ENCODE measurements at places on chromosomes 5 and 9.

GRCh38 chr9:95611354-95611753 lies 94.6 kb upstream of the PTCH1 start:
- DNase-seq: no peak

DNA sequence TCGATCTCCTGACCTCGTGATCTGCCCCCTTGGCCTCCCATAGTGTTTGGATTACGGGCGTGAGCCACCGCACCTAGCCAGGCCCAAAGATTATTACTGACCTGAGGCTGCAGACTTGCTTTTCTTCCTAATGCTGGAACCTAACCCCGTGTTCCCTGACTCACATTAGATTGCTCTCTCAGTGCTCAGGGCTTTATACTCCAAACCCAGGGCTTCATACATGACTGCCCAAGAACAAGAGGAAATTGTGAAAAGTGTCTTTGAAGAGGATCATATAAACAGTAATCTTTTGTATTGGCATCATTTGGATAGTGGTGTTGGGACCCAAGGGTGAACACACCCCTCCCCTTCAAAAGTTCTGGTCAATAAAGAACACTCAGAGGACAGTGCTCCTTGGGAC lies 233.3 kb upstream of the TAS2R1 start:
- DNase-seq: no peak

- no peak for DNase-seq
Observed at GRCh38 chr5:39203275-39203922, 16.0 kb downstream of the FYB1 start.

- no peak for DNase-seq
Observed at GRCh38 chr5:181105391-181106025, 25.5 kb downstream of the OR2V1 start.

- no peak for DNase-seq
Observed at GRCh38 chr5:37539459-37539858, 160.3 kb downstream of the WDR70 start.

- DNase-seq: no peak
Observed at GRCh38 chr5:180371949-180372348, 18.8 kb upstream of the GFPT2 start.

GRCh38 chr9:96691326-96691725 lies 36.2 kb upstream of the PRXL2C start:
- no peak for DNase-seq

GRCh38 chr5:180589771-180590542 lies 1.3 kb downstream of the SCGB3A1 start:
- no peak for DNase-seq

DNA sequence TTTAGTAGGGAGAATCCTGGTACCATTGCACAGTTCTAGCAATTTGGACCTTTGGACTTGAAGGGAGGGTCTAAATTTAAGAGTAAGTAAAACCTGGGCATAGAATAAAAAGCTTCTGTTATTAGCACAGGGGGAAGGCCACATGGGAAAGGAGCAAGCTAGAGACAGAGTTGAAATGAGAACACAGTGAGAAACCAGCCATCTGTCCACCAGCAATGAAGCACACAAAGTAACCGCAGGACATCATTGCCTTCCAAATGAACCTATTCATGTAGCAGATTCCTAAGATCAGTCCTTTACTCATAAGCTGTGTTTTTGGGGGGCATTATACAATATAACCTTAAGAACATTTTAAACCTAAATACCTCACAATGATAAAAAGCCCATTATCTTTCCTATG lies 407.4 kb downstream of the HCN1 start:
- no peak for DNase-seq

DNA sequence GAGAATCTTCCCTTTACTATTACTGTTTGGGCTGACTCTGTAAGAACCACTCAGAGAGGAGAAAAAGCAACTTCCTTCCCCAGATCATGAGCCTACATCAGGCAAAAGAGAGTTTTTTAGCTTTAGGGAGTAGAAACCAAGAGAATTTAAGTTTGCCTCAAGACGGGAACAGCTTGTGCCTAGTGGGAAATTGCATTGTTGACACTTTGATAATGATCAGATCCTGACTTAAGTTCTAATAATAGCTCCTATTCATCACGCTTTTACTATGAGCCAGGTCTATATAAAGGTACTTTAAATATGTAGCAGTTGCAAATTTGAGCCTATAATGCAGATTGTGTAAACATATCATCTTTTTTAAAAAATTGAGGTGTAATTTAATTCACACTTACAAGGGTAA lies 298.2 kb downstream of the MAN2A1 start:
- DNase-seq: no peak

GRCh38 chr5:178108966-178109365 lies 4.4 kb upstream of the N4BP3 start:
- no peak for DNase-seq

GRCh38 chr9:129405089-129405826 lies 215.6 kb downstream of the C9orf50 start:
- no peak for DNase-seq

GRCh38 chr5:109454731-109455505 lies 45.1 kb upstream of the PJA2 start:
- DNase-seq: no peak

- DNase-seq: no peak
Observed at GRCh38 chr9:33106827-33107621, 30.6 kb upstream of the SMU1 start.

DNA sequence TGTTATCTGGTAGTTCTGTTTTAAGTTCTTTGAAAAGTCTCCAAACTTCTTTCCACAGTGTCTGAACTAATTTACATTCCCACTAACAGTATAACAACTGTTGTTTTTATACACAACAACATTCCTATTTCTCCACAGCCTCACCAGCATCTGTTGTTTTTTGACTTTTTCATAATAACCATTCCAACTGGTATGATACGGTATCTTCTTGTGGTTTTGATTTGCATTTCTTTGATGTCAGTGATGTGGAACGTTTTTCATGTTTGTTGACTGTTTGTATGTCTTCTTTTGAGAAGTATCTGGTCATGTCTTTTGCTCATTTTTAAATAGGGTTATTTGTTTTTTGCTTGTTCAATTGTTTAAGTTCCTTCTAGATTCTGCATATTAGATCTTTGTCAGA lies 12.6 kb upstream of the GRAMD2B start:
- no peak for DNase-seq

GRCh38 chr5:158394102-158394501 lies 535.2 kb upstream of the CLINT1 start:
- no peak for DNase-seq

DNA sequence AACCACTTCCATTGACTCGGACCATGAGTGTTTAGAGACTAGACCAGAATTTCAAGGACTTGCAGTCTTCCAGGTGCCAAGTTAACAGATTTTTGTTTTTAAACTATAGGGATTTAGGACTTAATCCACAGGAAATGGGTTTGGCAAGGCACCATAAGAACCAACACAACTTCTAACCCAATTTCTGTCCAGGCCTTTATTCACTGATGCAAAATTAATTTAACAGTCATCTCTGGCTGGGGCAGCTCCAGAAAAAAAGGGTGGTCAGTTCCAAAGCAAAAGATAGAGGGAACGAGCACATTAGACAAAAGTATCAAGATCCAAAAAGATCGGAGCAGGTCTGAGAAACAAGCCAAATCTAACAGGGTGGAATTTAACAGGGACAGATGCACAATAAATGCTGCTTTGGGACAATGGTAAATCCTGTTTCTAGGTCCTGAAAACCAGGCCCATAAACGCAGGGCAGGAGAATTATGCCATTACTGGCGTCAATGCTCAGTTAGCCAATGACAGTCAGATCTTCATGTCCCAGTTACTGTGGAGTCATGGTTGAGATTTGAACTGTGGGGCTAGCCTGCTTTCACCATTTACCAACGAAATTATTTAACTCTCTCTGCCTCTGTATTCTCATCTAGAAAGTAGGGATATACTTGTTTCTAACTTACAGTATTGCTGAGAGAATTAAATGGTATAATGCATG lies 590.8 kb upstream of the BRINP1 start:
- DNase-seq: no peak

- no peak for DNase-seq
Observed at GRCh38 chr9:134136118-134136995, 475 bp downstream of the WDR5 start.

DNA sequence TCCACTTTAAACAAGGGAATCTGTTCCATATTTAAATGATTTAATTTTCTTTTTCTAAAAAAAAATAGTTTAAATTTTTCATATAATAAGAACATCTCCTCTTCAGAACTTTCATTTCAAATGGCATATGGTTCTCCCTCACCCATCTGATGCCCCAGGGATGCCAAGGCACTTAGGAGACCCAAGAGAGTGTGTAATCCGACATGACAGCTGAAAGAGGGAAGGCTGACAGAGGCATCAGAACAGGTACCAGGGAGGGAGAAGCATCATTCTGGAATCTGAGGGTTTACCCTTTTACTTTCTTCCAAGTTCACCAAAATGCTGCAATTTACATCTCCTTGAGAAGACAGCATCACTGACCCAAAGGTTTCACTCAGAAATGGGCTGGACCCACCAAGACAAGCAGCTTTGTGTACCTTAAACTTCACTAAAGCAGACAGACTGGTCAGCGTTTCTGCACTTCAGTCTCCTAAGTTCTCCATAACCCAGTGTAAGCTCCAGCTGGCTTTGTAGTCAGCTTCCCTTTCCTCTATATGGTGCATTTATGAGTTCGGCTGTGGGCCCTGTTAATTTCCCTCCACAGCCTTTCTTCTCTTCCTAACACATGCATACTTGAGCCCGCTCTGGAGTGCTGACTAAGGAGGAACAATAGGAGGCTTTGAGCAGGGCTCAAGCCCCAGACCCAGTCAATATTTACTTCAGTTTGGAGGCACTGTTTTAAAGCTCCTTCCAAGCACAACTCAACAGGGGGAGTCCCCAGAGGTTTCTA lies 17.7 kb downstream of the EFNA5 start:
- DNase-seq: no peak

DNA sequence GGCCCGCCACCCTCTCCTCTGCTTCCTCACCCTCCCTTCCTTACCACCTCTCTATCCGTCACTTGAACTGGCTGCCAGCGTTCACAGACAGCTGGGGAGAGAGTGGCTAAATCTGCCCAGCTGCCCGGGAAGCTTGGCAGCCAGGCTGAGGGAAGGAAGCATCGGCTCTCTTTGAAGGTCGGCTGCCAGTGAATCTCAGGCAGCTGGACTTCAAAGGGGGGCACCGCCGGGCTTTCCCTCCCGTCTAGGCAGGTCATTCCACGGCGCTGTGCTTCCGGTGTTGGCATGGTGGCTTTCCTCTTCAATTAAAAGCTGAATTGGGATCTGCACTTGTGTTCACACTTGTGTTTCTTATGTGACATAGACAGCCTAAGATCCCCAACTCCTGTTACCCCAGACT lies 174.0 kb downstream of the GDNF start:
- no peak for DNase-seq

GRCh38 chr5:112923148-112923917 lies 1.3 kb upstream of the REEP5 start:
- no peak for DNase-seq

DNA sequence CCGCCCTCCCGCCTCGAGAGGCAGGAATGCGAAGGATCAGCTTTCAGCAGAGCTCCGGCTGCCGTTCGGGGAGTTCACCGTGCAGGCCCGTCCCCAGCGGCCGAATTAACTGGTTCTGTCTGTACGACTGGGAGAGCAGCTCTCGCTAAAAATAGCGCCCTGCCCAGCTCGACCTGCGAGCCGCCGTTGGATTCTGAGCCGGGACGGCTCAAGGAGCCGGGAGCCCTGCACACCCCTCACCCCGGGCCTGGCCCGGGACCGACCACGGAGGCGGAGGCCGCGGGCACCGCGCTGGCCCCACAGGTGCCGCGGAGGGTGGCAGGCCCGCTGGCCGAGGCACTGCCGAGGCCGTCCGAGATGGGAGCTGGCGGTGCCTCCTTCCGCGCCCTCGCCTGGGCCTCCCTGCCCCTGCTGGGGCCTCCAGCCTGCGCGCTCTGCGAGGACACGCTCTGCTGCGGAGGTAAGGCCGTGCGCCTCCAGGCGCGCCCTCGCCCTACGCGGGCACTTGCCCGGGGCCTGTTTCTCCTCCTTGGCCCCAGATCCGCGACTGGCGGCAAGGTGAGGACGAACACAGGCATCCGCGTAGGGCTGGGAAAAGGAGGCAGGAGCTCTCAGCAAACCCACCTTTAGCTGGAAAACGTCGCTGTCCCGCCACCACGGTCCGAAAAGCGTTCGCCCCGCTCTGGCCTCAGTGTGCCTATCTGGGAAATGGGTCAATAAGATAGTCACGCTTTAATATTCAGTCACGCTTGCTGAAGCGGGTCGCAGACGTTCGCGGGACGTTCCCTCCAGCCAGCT lies 53.1 kb upstream of the DAB2IP start:
- DNase-seq: peak; percentile 91

Measured in coronary artery (tissue), 2 donors.